Aorta (tissue), 5 donors: ENCODE measurements at places on chromosomes 16 and 17. TPM values are rescaled to one million over a fixed set of nuclear protein-coding genes. Genes with fewer than 3 reads are reported as not detected.

TMEM100 gene
- 24.4 TPM for total RNA-seq

ATF7IP2 gene
- 15.5 TPM for total RNA-seq

OR3A3 gene
- not detected for total RNA-seq

OR3A2 gene
- total RNA-seq, result not detected

C1QL1 gene
- not detected for total RNA-seq

PRDM7 gene
- not detected for total RNA-seq

ALDH3A2 gene
- total RNA-seq, result 55.7 TPM

TMEM132E gene
- 0.36 TPM for total RNA-seq

CD300E gene
- total RNA-seq, result 4.3 TPM
